Astrocyte of the hippocampus (primary cell): ENCODE measurements at places on chromosomes 1 and 21.
A peak's percentile ranks its signal among the peaks of the same experiment; 100 is the strongest.

GRCh38 chr1:20083178-20083944 lies 13.4 kb downstream of the PLA2G5 start:
- no peak for DNase-seq

GRCh38 chr1:14710331-14710730 lies 111.8 kb downstream of the KAZN start:
- DNase-seq, result no peak

- peak; percentile 82 for DNase-seq
Observed at GRCh38 chr1:199691540-199691939, 336.0 kb upstream of the NR5A2 start.

GRCh38 chr1:53128401-53128800 lies 14.0 kb downstream of the SLC1A7 start:
- no peak for DNase-seq

DNA sequence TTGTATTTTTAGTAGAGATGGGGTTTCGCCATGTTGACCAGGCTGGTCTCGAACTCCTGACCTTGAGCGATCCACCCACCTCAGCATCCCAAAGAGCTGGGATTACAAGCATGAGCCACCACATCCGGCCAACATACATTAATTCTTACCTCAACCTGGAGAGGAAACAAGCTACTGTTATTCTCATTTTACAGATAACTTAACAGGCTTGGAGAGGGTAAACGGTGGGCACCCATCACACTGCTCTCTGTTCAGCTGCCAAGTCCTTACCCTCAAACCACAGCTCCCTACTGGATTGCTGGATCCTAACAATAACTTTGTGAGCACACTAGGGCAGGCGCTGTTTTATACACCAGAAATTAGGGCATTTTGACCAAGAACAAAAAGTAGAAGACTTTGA lies 93.6 kb upstream of the BARHL2 start:
- DNase-seq, result no peak

DNA sequence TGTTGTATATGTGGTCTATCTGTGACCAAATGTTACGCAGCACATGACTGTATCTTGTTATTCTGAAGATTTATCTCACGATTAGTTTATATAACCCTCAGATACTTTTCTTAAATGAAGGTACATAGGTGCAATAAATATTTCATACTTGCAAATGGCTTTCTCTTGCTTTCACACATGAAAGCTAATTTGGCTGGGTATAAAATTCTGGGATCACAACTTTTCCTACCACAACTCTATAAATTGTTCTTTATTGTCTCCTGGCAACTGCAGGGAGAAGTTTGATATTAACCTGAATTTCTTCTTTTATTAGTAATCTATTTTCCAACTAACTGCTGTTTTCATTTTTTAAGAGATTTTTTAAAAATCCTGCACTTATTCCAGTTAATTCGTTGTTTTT lies 58.9 kb downstream of the KCNK2 start:
- DNase-seq, result no peak
